ENCODE measurements at places on chromosomes 6 and 20. TPM values are rescaled to one million over a fixed set of nuclear protein-coding genes. Genes with fewer than 3 reads are reported as not detected.
A peak's percentile ranks its signal among the peaks of the same experiment; 100 is the strongest.

DNA sequence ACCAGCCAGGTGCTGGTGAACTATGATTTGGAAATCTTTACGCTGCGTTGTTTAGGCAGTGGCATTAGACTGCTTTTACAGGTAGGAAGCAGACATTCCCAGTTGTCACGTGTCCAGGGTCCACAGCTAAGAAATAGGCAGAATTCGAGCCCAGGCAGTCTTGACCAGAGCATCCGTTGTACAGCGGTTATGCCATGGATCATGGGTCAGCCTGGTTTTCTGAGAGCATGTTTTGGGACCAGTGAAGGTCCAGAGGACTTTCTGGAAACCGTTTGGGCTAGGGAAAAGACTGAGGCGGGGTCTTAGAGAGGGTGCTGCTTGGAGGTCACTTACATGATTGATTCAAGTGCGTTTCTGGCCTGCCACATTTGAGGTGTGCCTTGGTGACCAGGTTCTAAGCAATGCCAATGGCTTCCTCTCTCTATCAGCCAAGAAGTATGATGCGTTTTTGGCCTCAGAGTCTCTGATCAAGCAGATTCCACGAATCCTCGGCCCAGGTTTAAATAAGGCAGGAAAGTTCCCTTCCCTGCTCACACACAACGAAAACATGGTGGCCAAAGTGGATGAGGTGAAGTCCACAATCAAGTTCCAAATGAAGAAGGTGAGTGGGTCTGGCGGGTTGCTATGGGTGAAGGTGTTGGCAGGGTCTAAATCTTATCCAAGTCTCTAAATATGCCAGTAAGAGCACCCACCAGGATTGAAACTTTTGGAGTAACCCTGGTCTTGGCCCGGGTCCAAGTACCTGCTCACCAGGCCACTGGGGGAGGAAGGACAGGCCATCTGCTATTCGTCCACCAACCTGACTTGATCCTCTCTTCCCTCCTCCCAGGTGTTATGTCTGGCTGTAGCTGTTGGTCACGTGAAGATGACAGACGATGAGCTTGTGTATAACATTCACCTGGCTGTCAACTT, 1.8 kb downstream of the RPL10A start:
- peak; percentile 31 for DNase-seq

GRCh38 chr6:37862992-37863391, 43.5 kb downstream of the ZFAND3 start:
- DNase-seq: peak; percentile 59

GRCh38 chr6:7201732-7202541, 94.2 kb downstream of the RREB1 start:
- DNase-seq: no peak

PTCHD4 gene
- total RNA-seq: 9.8 TPM

SOX12 gene
- 7.7 TPM for total RNA-seq

All from fibroblast of the aortic adventitia (primary cell).